Lower leg skin (tissue), 4 donors: ENCODE measurements at places on chromosomes 2 and 18. TPM values are rescaled to one million over a fixed set of nuclear protein-coding genes. Genes with fewer than 3 reads are reported as not detected.

Gene OTOS
- total RNA-seq, result not detected

- DNase-seq, result no peak
Measured at GRCh38 chr2:163351143-163351542, 384.7 kb downstream of the FIGN start.

DNA sequence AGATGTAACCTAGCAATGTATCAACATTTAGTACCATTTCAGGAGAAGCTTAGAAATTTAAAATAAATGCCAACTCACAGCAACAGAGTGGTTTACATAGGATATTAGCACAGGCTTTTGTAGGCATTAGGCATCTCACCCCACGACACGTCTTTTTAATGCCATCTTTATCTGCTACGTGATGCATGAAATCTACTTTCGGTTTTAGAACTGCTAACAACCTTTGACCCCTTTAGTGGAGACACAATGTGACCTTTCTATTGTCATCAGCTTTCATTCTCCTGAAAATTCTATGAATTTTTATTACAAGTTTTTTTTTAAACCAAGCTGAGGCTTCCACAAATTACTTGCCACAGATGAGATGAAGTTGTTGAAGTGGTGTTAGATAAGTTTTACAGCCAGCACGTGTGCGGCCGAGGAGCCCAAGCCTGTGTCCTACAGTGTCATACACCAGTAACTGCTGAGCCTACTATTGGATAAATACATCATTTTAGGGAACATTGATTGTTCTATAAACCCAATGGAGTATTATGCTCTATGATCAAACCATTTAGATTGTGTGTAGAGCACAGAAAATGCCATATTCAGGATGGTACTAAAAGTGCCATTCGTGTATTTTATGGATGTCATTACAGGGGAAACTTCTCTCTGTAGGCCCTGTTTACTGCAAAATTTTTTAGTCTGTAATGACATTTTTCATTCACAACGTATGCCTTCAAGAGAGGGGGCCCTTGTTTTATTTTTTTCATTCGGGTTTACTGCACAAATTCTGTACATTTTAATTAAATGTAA lies 151.6 kb downstream of the PTGR3 start:
- DNase-seq, result no peak

DNA sequence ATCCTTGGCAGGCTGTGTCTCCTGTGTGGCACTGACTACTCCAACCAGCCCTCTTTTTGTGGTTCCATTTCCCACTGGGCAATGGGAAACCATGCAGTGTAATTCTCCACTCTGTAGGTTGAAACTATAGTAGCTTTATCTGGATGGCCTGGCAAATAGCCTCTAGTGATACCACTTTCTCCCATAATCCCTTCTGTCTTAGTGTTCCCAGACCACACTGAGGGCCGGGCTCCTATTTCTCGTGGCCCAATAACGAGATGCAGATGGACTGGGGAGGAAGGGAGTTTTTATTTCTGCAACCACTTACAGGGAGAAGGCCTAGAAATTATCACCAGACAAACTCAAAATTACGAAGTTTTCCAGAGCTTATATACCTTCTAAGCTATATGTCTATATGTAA lies 24.7 kb downstream of the SKA1 start:
- no peak for DNase-seq

GRCh38 chr2:230891509-230891908 lies 26.8 kb downstream of the ITM2C start:
- no peak for DNase-seq

GRCh38 chr18:7521226-7521856 lies 45.8 kb upstream of the PTPRM start:
- DNase-seq, result no peak

Gene KLHL30
- 0.13 TPM for total RNA-seq

Gene DNAH7
- total RNA-seq, result 0.34 TPM

GRCh38 chr18:708096-708495 lies 4.3 kb downstream of the ENOSF1 start:
- DNase-seq, result no peak

DNA sequence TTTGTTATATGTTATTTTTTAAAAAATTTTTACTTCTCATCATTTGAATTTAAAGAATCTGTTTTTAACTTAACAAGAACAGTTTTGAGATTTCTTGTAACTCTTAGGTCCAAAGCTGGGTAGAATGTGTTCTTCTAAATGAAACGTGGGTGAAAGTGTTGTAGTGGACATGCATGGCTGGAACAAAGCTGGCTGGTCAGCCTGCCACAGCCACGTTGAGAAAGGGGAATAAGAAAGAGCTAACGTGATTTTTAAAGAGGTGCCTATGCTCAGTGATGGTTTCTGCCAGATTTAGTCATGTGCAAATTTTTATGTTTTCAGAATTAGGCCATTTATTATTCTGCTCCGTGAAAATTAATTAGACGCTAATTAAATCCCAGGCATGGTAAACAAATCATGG lies 203.9 kb upstream of the COL3A1 start:
- DNase-seq, result no peak

GRCh38 chr2:170336408-170336807 lies 158.5 kb downstream of the MYO3B start:
- no peak for DNase-seq

GRCh38 chr2:85765081-85765731 lies 11.4 kb downstream of the ATOH8 start:
- DNase-seq, result no peak

Gene PNPT1
- total RNA-seq, result 10.4 TPM

Gene LRP1B
- 1.6 TPM for total RNA-seq

Gene AP1S3
- total RNA-seq, result 1.6 TPM

- DNase-seq, result no peak
Measured at GRCh38 chr2:64525317-64525613, 1.1 kb downstream of the AFTPH start.

DNA sequence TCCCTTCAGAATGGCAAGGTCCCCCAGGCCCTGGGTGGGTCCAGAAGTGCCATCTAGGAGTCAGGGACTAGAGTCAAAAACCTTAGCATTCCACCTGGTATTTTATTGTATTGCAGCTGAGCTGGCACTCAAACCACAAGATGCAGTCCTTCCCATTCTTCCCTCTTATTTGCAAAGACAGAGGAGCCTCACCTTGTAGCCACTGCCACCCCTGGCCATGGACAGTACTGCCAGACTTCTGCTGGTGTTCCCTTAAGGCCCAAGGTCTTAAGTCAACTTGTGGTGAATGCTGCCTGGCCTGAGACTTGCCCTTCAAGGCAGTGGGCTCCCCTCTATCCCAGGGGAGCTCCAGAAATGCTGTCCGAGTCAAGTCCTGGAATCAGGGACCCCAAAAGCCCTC lies 6.9 kb downstream of the UGT1A10 start:
- no peak for DNase-seq

DNA sequence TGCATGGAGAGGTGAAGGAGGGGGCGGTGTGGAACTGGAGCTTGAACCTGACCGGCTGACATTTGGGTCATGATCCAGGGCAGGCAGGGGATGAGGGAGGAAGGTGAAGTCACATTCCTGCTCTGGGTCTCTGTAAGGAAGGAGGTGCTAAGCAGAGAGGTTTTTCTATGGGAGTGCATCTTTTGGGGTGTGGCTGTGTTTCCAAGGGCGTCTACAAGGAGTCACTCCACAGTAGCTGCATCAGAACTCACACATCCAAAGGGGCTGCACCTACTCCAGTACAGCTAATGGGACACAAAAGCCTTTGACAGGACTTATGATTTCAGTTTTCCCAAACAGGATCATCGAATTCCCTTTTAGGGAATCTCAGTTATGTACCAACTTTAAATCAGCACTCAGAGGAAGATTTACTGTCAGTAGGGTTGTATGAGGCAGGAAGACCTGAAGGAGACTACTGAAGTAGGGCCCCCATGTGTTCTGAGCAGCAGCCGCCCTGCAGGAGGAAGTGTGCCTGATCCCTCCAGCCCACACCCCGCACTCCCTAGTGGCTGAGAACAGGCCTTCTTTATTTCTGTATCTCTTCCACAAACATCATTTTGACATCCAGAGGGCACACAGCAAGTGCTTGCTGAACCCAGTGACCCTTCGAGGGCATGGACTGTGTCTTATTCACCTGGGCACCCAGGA lies 137.2 kb downstream of the CELF4 start:
- no peak for DNase-seq

DNA sequence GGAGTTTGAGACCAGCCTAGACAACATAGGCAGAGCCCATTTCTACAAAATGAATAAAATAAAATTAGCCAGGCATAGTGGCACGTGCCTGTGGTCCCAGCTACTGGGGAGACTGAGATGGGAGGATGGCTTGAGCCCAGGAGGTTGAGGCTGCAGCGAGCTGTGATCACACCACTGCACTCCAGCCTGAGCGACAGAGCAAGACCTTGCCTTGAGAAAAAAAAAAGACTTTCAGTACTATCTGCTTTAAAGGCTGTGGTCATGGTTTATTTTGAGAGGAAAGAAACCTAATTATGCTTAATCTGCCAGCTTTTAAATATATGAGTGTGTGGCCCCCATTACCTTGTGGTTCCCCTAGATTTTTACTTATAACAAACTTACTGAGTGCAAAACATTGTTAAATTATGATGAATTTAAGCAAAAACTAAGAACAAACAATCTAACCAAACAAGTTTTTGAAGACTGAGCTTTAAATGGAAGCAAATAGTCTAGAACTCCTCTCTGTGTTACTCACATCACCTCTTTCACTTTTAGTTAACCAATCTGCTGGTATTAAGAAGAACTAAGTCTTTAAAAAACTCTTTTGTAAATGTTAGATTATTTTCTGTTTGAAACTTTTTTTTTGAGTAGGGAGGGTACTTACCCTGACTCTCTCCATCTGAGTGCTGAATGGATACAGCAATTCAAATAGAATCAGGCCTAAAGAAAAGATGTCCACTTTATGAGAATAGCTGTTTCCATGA lies 65.4 kb downstream of the EIF2AK3 start:
- no peak for DNase-seq

DNA sequence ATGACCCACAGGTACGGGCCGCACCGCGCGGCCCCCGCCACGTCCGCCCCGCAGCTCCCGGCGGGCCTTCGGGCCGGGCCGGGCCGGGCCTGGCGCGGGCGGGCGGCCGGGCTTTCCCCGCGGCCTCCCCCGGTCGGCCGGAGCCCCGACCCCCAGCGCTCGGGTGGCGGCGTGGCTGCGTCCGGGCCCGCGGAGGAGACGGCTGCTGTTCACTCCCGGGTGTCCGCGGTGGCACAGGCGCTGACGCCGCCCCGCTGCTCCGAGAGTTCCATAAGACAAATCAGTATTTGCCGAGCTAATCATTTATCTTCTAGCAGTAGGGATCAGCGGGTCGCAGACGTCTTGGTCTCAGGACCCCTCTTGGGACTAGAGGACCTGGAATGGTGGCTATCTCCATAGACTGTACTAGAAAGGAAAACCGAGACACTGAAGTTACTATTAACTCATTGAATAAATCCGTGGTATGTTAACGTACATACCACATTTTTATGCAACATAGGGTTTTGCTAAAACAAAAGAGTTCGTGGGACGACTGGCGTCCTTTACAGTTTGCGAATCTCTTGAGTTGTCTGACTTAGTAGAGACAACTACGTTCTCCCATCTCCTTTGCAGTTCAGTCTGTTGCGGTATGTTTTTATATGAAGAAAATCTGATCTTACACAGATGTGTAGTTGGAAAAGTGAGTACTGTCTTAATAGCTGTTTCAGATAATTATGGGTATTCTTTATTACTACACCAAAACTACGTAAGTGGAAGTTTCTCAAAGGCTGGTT lies 500 bp downstream of the LIMS1 start:
- peak; percentile 89 for DNase-seq

Gene FER1L5
- not detected for total RNA-seq

Gene CPO
- total RNA-seq, result 0.27 TPM

DNA sequence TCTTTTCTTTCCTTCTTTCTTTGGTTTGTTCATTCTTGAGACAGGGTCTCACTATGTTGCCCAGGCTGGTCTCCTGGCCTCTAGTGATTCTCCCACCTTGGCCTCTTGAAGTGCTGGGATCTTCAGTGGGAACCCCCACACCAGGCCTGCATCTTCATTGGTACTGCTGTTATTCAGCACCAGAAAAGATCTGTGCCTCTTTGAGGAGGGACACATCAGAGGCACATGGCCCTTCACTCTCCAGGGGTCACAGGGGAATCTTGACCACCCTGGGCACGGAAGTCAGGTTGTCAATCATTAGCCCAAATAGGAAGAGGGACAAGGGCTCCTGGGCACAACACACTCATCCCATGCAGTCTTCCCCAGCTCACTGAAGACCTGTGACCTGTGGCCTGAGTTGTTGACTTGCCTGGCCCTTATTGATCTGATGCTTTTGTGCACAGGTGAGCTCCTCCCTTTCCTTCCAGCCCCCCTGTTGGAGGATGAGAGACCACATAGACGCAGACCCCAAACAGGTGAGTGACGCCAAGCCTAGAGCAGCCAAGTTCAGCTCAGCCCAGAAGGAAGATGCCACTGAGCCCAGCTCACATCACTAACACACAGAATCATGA lies 33.0 kb upstream of the ODC1 start:
- DNase-seq, result no peak

DNA sequence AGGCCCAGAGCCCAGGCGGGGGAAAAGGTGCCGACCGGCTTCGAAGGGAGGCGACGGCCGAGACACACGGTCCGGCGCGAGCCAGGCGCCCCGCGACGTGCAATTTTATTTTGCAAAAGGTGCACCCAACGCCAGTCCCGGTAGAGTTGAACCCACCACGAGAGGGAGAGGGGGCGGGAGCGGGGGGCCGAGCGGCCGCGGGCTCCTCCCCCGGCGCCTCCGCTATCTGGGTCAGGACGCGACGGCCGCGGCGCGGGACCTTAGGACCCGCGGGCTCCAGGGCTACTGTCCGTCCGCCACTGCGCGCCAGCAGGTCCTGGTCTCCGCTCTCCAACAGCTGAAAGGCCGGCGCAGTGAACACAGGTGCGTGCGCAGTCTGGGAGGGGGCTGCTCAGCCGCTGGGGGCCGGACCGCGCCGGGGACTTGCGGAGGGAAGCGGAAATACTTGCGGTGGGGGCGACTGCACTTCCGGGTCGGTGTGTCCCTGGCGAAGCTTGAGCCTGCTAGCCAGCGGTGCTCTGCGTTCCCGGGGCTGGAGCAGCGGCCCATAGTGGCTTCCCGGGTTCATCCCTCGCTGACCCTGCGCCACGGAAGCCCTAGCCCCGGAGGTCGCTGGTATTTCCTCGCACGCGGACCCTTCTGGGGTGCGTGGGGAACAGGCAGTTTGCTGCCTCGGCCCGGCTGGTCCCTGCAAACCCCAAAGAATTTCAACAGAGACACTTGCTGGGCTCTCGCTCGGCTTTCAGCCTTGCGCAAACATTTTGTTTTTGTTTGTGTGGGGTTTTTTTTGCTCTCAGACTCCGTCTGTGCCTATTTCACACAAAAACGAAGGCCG lies at the start of gene RMDN2:
Gene RMDN2 (plus strand): TSS at position 225 of the 835 bp plus-strand sequence. CDS start 3,991 bp downstream, outside the sequence.
- peak; percentile 97 for DNase-seq

- no peak for DNase-seq
Measured at GRCh38 chr2:102975996-102976975, 214.5 kb downstream of the TMEM182 start.

- DNase-seq, result no peak
Measured at GRCh38 chr18:7950380-7951136, 383.4 kb downstream of the PTPRM start.

GRCh38 chr2:60496475-60496874 lies 57.0 kb downstream of the BCL11A start:
- DNase-seq, result no peak

DNA sequence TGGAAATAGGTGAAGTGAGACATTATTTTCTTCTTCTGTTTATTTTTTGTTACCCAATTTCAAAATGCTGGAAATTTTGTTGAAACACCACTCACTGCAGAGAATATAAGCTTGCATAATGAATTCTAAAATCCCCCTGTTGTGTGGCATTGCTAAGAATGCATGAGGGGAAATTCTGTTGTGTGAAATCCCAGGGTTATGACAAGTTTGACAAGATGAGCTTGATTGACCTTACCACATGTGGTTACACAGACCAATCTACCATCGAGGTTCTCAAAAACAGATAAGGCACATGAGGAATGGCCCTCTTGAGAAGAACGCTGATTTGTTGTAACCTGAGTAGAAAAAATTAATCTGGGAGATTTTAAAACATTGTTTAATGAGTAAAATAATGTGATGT lies 261.6 kb upstream of the MMADHC start:
- no peak for DNase-seq
